ENCODE measurements at places on chromosomes 3 and 15.
A peak's percentile ranks its signal among the peaks of the same experiment; 100 is the strongest.

GRCh38 chr3:14403619-14404155 lies 1.3 kb downstream of the SLC6A6 start:
- DNase-seq = no peak

DNA sequence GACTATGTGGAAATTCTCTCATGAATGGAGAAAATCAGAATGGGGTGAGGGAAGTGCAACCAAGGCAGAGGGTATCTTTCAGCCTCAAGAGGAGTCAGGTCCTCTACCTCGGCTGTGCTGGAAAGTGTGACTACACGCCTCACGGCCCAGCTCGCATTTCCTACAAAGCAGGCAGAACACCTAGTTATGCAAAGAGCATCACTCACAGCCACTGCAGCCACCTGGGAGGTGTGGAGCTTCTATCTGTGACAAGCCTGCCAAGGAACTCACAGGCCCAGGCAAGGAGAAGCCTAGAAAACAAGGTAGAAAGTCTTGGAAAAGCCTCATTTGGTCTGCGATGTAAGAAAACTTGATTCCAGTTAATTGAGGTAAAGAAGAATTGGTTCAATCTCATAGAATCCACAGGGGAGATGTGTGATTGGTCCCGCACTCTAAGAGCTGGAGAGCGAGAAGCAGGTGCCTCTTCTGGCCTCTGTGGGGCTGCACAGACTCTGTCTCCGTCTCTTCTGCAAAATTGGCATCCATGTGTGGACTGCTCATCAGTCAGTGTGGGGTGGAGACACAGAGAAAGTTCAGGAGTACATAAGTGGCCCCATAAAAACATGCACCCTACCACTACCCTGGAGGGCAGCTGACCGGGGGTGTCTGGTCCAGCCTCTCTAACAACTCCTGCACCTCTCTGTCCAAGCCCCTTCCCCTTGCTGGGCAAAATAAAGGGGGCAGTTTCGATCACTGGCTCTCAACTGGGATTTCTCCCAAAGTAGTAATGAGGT lies 76.8 kb downstream of the TAMM41 start:
- no peak for DNase-seq

DNA sequence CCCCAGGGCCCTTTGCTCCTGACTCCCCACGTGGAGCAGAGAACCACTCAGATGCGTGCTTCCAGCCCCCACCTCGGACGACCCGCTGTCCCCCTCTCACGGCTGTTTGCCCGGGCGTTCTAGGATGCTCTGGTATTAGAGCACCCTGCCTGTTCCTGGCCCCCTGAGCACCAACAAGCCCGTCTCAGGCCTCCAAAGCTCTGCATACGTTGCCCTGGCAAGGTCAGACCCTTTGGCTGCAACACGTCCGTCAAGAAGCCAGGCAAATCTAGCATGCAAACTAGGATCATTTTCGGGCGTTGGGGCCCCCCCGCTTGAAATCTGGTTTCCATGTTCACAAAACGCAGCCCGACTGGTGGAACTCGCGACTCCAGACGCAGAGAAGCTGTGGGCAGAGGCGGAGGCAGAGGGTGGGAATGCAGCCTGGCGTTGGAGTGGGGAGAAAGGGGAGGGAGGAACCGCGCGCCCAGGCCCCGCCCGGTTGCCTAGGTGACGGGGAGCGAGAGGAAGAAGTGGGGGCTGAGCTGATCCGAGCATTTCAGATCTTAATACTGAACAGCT lies 86.2 kb upstream of the PIAS1 start:
- DNase-seq = no peak

- no peak for DNase-seq
These were observed 696.9 kb downstream of the ZNF385D start for GRCh38 chr3:21054064-21054463.

GRCh38 chr3:119582178-119582577 lies 2.9 kb downstream of the ADPRH start:
- peak; percentile 22 for DNase-seq

GRCh38 chr3:63193647-63194046 lies 84.5 kb upstream of the SYNPR start:
- DNase-seq = no peak
